Daoy (cell line): ENCODE measurements at places on chromosomes 5 and 9. TPM values are rescaled to one million over a fixed set of nuclear protein-coding genes. Genes with fewer than 3 reads are reported as not detected.

Gene GARIN3
- not detected in 2 replicates for total RNA-seq

Gene VLDLR
- 9.5 and 14.8 TPM in 2 replicates for total RNA-seq

Gene ARL15
- 5.9 and 6.1 TPM in 2 replicates for total RNA-seq

Gene MYMK
- not detected in 2 replicates for total RNA-seq

Gene RAB3C
- 0.91 and 5.1 TPM in 2 replicates for total RNA-seq

Gene ARL14EPL
- total RNA-seq: 1.3 TPM in 1 of 2 replicates, not detected in the other

Gene PRR7
- 15.7 and 21.4 TPM in 2 replicates for total RNA-seq

Gene COL5A1
- 131 and 135 TPM in 2 replicates for total RNA-seq

Gene SUB1
- total RNA-seq: 353 and 407 TPM in 2 replicates

Gene AFAP1L1
- total RNA-seq: 11.7 and 12.8 TPM in 2 replicates

Gene APBB3
- 10.7 and 15.9 TPM in 2 replicates for total RNA-seq

Gene SH3GL2
- 0.17 TPM in 1 of 2 replicates, not detected in the other for total RNA-seq

Gene C9orf153
- not detected in 2 replicates for total RNA-seq

Gene PCDHB9
- 0.40 and 1.6 TPM in 2 replicates for total RNA-seq

Gene C7
- 0.33 and 1.0 TPM in 2 replicates for total RNA-seq

Gene PRRX2
- total RNA-seq: 1.5 and 1.7 TPM in 2 replicates

Gene ADCY2
- total RNA-seq: 0.48 and 0.86 TPM in 2 replicates

Gene WNK2
- 1.4 and 2.8 TPM in 2 replicates for total RNA-seq

Gene CENPP
- 7.6 and 12.7 TPM in 2 replicates for total RNA-seq

Gene IGFBPL1
- total RNA-seq: 28.8 and 29.9 TPM in 2 replicates

Gene PSAT1
- total RNA-seq: 87.7 and 89.4 TPM in 2 replicates

Gene BSPRY
- total RNA-seq: not detected in 2 replicates

Gene MAP1B
- 40.1 and 44.0 TPM in 2 replicates for total RNA-seq

Gene PCDHB2
- 12.1 and 22.4 TPM in 2 replicates for total RNA-seq

Gene RMI1
- 8.8 and 9.6 TPM in 2 replicates for total RNA-seq

Gene PCDHB15
- 0.21 and 0.86 TPM in 2 replicates for total RNA-seq

Gene C5orf52
- not detected in 2 replicates for total RNA-seq

Gene NR5A1
- total RNA-seq: not detected in 2 replicates

Gene CAMK4
- 20.1 and 28.1 TPM in 2 replicates for total RNA-seq

Gene CNTLN
- total RNA-seq: 5.5 and 5.6 TPM in 2 replicates

Gene LCN12
- total RNA-seq: not detected in 2 replicates

Gene PHYHD1
- not detected in 2 replicates for total RNA-seq

Gene CDH9
- not detected in 2 replicates for total RNA-seq

Gene PTGDS
- not detected in 2 replicates for total RNA-seq

Gene HSD17B3
- not detected in 2 replicates for total RNA-seq

Gene SPATA31A3
- total RNA-seq: not detected in 2 replicates

Gene SMU1
- total RNA-seq: 43.9 and 44.3 TPM in 2 replicates

Gene RLN1
- total RNA-seq: 0.11 and 0.21 TPM in 2 replicates

Gene OR13C8
- total RNA-seq: not detected in 2 replicates

Gene TEK
- total RNA-seq: 9.3 and 11.3 TPM in 2 replicates

Gene IL5
- not detected in 2 replicates for total RNA-seq

Gene SLCO6A1
- total RNA-seq: 0.48 TPM in 1 of 2 replicates, not detected in the other
